Astrocyte (in vitro differentiated cells and primary cell): ENCODE measurements at places on chromosomes 5 and 9. TPM values are rescaled to one million over a fixed set of nuclear protein-coding genes. Genes with fewer than 3 reads are reported as not detected.

- no peaks in the 10 kb centered on the region for H3K36me3 ChIP-seq
- no peak overlapping the region for H3K4me3 ChIP-seq
- H3K27me3 ChIP-seq = no peaks in the 10 kb centered on the region
- no peak for DNase-seq
- peak overlapping the region; percentile 48 for H3K27ac ChIP-seq
- H3K4me1 ChIP-seq = peaks cover 42% of the 10 kb centered on the region
Observed at GRCh38 chr9:137459601-137460362, 648 bp upstream of the NSMF start.

GRCh38 chr9:84600739-84601138, 68.8 kb upstream of the NTRK2 start:
- no peak for DNase-seq
- H3K36me3 ChIP-seq = no peaks in the 10 kb centered on the region
- H3K4me3 ChIP-seq = no peak overlapping the region
- H3K27ac ChIP-seq = no peak overlapping the region

DNA sequence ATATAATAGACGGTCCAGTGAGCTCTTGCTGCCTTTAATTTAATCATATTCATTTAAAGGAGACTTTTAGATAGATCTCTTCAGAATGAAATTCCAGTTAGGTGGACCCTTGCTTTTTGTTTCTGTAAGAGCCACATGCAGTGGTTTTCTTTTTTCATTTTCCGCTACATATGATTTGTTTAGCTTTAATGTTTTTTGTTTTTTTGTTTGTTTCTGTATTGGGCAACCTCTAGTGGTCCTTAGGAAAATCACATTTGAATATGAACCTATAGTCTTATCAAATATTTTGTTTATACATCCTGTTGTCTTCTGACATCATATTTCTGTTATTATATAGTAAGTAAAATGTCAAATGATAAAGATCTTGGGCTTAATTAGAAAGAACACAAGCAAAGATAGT, 150.8 kb downstream of the HACD4 start:
- H3K27me3 ChIP-seq = no peaks in the 10 kb centered on the region
- no peak overlapping the region for H3K27ac ChIP-seq
- no peak for DNase-seq
- no peaks in the 10 kb centered on the region for H3K4me1 ChIP-seq
- no peak overlapping the region for H3K4me3 ChIP-seq

- no peaks in the 10 kb centered on the region for H3K36me3 ChIP-seq
- no peak for DNase-seq
- H3K27me3 ChIP-seq = peaks cover 14% of the 10 kb centered on the region
- peaks cover 5% of the 10 kb centered on the region for H3K4me1 ChIP-seq
- H3K4me3 ChIP-seq = peak overlapping the region; percentile 65
- no peak overlapping the region for H3K27ac ChIP-seq
Observed at GRCh38 chr9:21402386-21403251, 6.3 kb upstream of the IFNA8 start.

DNA sequence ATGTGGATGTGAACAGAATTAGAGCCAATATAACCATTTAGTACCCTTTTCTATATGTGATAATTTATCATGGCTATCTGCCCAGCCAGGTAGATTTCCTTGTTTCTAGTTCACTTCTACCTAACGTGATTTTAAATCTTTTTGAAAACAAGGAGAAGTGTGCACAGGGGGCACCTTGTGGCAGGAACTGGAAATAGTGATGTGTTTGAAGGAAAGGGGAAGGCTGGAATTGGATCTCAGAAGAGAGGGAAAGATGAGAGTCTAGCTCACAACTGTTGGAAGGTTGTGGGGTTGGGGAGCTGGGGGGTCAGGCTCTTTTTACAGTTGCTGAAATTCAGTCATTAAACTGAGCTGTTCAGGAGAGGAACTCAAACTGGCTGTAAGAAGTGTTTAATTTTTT, 219.5 kb downstream of the KCTD16 start:
- no peak overlapping the region for H3K4me3 ChIP-seq
- H3K27me3 ChIP-seq = no peaks in the 10 kb centered on the region
- no peaks in the 10 kb centered on the region for H3K4me1 ChIP-seq
- no peak for DNase-seq
- H3K27ac ChIP-seq = no peak overlapping the region

- H3K4me3 ChIP-seq = no peak overlapping the region
- H3K36me3 ChIP-seq = no peaks in the 10 kb centered on the region
- H3K4me1 ChIP-seq = no peaks in the 10 kb centered on the region
- H3K27me3 ChIP-seq = no peaks in the 10 kb centered on the region
- DNase-seq = no peak
- H3K27ac ChIP-seq = no peak overlapping the region
Observed at GRCh38 chr5:97751540-97751939, 568.5 kb upstream of the RIOK2 start.

GRCh38 chr9:129885670-129886106, 50.4 kb downstream of the USP20 start:
- no peaks in the 10 kb centered on the region for H3K27me3 ChIP-seq
- no peak overlapping the region for H3K4me3 ChIP-seq
- peaks cover 42% of the 10 kb centered on the region for H3K4me1 ChIP-seq
- no peak overlapping the region for H3K27ac ChIP-seq
- peak; percentile 84 for DNase-seq

DNA sequence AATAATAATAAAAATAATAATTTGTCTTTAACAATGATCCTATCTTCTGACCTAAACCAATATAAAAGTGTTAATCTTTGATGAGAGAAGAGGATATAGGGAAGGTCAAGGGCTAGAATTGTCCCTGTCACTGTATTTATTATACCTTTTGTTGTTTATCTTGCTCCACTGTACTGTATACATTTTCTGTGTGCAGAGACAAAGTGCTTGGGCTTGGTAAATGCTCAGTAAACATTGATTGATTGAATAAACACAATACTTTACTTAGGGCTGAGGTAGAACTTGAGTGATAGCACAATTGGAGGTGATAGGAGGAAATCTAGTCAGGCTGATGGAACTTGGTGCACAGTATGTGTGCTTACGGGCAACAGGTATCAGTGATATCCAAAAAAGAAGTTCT, 161.2 kb downstream of the ARRDC3 start:
- no peak overlapping the region for H3K4me3 ChIP-seq
- no peaks in the 10 kb centered on the region for H3K4me1 ChIP-seq
- H3K27me3 ChIP-seq = no peaks in the 10 kb centered on the region
- H3K27ac ChIP-seq = no peak overlapping the region
- H3K36me3 ChIP-seq = no peaks in the 10 kb centered on the region

- H3K27me3 ChIP-seq = no peaks in the 10 kb centered on the region
- no peak for DNase-seq
- H3K4me3 ChIP-seq = no peak overlapping the region
- no peaks in the 10 kb centered on the region for H3K36me3 ChIP-seq
- peaks cover 47% of the 10 kb centered on the region for H3K4me1 ChIP-seq
Observed at GRCh38 chr9:16031486-16031885, 478.6 kb downstream of the CCDC171 start.

GRCh38 chr5:142428773-142429473, 104.1 kb upstream of the SPRY4 start:
- H3K36me3 ChIP-seq = no peaks in the 10 kb centered on the region
- no peak for DNase-seq
- H3K4me3 ChIP-seq = no peak overlapping the region
- H3K4me1 ChIP-seq = peaks cover 35% of the 10 kb centered on the region
- H3K27me3 ChIP-seq = no peaks in the 10 kb centered on the region
- no peak overlapping the region for H3K27ac ChIP-seq

GRCh38 chr9:695252-695651, 146.2 kb upstream of the DMRT1 start:
- no peak for DNase-seq
- H3K4me1 ChIP-seq = peaks cover 54% of the 10 kb centered on the region
- H3K27me3 ChIP-seq = no peaks in the 10 kb centered on the region
- no peaks in the 10 kb centered on the region for H3K36me3 ChIP-seq
- H3K27ac ChIP-seq = peak overlapping the region; percentile 93

- no peak overlapping the region for H3K27ac ChIP-seq
- H3K4me3 ChIP-seq = no peak overlapping the region
- H3K4me1 ChIP-seq = peaks cover 3% of the 10 kb centered on the region
- H3K36me3 ChIP-seq = no peaks in the 10 kb centered on the region
Observed at GRCh38 chr9:115850548-115851304, 302.9 kb upstream of the PAPPA start.

- H3K4me1 ChIP-seq = no peaks in the 10 kb centered on the region
- no peaks in the 10 kb centered on the region for H3K36me3 ChIP-seq
- H3K27me3 ChIP-seq = no peaks in the 10 kb centered on the region
- no peak overlapping the region for H3K27ac ChIP-seq
- no peak for DNase-seq
Observed at GRCh38 chr5:168752416-168753190, 173.4 kb upstream of the PANK3 start.

DNA sequence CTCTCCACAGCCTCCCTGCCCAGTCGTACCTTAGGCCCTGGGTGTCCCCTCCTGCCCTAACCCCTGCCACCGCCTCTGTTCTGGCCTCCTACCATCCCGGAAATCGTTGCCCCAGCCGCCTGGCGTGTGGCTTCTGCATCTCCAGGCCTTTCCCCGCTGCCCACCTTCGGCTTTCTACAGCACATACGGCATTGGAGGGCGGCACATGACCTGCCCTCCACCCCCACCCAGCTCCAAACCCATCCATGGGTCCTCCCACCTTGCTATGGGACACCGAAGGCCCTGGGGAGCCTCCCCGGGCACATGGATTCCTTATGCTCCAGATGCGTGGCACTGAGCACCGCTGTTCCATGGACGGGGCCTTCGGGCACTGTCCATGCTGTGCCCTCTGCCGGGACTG, 32.0 kb downstream of the FGF18 start:
- H3K4me1 ChIP-seq = peaks cover 10% of the 10 kb centered on the region
- DNase-seq = no peak
- H3K27me3 ChIP-seq = no peaks in the 10 kb centered on the region
- H3K27ac ChIP-seq = peak overlapping the region; percentile 87

GRCh38 chr9:21682981-21683380, 119.5 kb upstream of the MTAP start:
- H3K27ac ChIP-seq = peak overlapping the region; percentile 96
- no peaks in the 10 kb centered on the region for H3K36me3 ChIP-seq
- DNase-seq = peak; percentile 79
- H3K4me3 ChIP-seq = no peak overlapping the region
- no peaks in the 10 kb centered on the region for H3K27me3 ChIP-seq

DNA sequence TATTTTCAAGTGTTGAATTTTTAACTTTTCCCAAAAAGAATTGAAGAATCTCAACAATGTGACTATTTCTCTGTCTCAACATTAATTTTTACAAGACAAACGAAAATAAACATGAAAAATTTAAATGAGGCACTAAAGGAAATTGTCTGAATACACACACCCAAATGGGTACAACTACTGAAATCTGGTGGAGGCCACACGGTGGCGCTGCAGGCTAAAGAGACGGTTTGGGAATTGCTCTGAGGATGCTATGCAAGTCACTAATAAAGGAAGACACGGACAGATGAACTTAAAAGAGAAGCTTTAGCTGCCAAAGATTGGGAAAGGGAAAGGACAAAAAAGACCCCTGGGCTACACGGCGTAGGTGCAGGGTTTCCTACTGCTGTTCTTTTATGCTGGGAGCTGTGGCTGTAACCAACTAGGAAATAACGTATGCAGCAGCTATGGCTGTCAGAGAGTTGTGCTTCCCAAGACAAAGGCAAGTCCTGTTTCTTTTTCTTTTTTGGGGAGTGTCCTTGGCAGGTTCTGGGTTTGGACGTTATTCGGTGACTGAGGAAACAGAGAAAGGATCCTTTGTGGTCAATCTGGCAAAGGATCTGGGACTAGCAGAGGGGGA, at the start of gene PCDHB10:
Gene PCDHB10 (plus strand): TSS at position 244 of the 616 bp plus-strand sequence. CDS start 200 bp downstream, at position 444.
- no peaks in the 10 kb centered on the region for H3K36me3 ChIP-seq
- no peaks in the 10 kb centered on the region for H3K27me3 ChIP-seq
- DNase-seq = no peak
- H3K4me1 ChIP-seq = no peaks in the 10 kb centered on the region
- H3K4me3 ChIP-seq = no peak within 1 kb of the TSS

- no peaks in the 10 kb centered on the region for H3K4me1 ChIP-seq
- no peak for DNase-seq
- no peak overlapping the region for H3K4me3 ChIP-seq
- H3K36me3 ChIP-seq = no peaks in the 10 kb centered on the region
Observed at GRCh38 chr5:80753712-80754111, 98.9 kb upstream of the DHFR start.

DNA sequence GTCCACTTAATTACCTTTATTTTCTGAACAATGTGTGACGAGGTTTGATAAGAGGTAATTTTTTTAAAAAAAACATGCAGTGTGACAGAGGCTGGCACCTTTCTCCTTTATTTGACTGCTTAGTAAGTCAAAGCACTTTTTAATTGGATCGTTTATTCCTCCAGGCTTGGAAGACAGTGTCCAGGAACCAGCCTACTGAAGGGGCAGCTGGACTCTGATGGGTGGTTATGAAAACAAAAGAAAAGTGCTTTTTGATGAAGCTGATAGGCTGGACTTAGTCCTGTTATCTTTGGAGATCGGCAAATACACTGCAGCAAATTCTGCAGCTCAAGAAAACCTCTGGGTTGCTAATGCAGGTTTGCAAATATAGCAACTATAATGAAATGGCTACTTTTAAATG, 141.7 kb downstream of the DCP2 start:
- H3K4me1 ChIP-seq = no peaks in the 10 kb centered on the region
- H3K27me3 ChIP-seq = no peaks in the 10 kb centered on the region
- no peak overlapping the region for H3K27ac ChIP-seq
- H3K4me3 ChIP-seq = no peak overlapping the region
- no peak for DNase-seq

GRCh38 chr9:13865869-13866268, 448.1 kb downstream of the NFIB start:
- H3K27me3 ChIP-seq = no peaks in the 10 kb centered on the region
- H3K36me3 ChIP-seq = no peaks in the 10 kb centered on the region
- H3K4me1 ChIP-seq = no peaks in the 10 kb centered on the region
- DNase-seq = no peak
- no peak overlapping the region for H3K27ac ChIP-seq

The AGXT2 gene
- not detected in 2 replicates for total RNA-seq

The PRR16 gene
- 8.8 and 9.1 TPM in 2 replicates for total RNA-seq

The SLCO6A1 gene
- total RNA-seq = not detected in 2 replicates

The BTNL3 gene
- total RNA-seq = not detected in 2 replicates

The PCDHA9 gene
- 0.95 and 1.1 TPM in 2 replicates for total RNA-seq

The CTNNAL1 gene
- 25.5 and 35.1 TPM in 2 replicates for total RNA-seq

The NREP gene
- 185 and 188 TPM in 2 replicates for total RNA-seq

The CD72 gene
- total RNA-seq = 1.8 and 2.4 TPM in 2 replicates

The LCN10 gene
- total RNA-seq = not detected in 2 replicates

The GARIN3 gene
- total RNA-seq = not detected in 2 replicates

The SLIT3 gene
- 20.7 and 33.0 TPM in 2 replicates for total RNA-seq

The SPINK13 gene
- total RNA-seq = not detected in 2 replicates

The C1QTNF2 gene
- total RNA-seq = 0.62 and 0.64 TPM in 2 replicates
